Stimulated activated naive B cell treated with anti-CD40 and anti-IgM and Interleukin-4, amounts not matched to agents 10 μg/mL and 1 μg/mL and 100 μg/mL, for 72 hours (primary cell): ENCODE measurements at places on chromosomes 4 and X.

- no peak for DNase-seq
Observed at GRCh38 chr4:27720010-27720766, 859.5 kb downstream of the STIM2 start.

DNA sequence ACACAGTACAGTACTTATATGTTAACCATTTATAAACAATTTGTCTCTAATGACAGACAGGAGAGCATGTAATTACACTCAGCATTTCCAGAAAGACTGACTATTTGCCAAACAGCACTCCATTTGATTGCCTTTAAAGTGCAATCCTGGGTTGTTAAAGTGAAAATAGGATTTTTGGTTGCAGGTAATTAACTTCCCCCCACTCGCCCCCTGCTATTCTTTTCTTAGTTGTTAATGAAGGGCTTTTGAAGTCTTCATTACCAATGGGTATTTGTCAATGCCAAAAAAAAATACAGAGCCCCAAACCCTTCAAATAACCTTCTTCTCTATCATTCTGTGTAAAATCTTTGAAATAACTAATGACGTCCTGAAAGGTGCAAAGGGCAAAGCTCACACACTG, 825.6 kb downstream of the STPG2 start:
- no peak for DNase-seq

- no peak for DNase-seq
Observed at GRCh38 chr4:53586121-53586816, 5.0 kb downstream of the LNX1 start.

- no peak for DNase-seq
Observed at GRCh38 chr4:56427179-56427578, 8.2 kb downstream of the PPAT start.

GRCh38 chr4:6087669-6088341, 69.6 kb upstream of the C4orf50 start:
- no peak for DNase-seq

DNA sequence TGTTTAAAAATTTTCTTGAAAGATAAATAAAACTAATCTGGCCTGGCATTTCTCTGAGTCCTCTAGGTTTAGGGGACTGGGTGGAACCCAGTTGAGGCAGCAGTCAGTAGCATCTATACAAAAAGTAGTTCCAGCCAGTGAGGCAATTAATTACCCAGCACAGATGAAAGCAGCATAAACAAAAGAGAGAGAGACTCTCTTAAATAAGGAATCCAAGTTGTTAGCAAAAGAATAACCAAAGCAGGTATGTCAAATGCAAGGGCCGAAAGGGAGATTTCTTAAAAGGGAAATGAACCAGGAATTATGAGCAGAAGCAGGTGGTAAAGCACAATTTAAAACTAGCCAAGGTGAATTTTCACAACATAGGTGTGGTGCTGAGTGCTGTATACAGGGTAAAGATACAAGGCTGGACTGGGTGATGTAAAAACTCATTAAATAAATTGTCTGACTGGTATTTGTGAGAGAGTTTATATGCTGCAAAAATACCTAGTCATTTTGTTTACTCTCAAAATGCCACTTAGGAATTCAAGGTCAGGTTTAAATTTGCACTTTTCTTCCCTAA, 94.6 kb upstream of the GALNT7 start:
- DNase-seq: no peak

GRCh38 chrX:108126661-108127060, 35.1 kb downstream of the ATG4A start:
- DNase-seq: no peak

GRCh38 chr4:9916346-9916745, 105.0 kb downstream of the SLC2A9 start:
- DNase-seq: no peak

- DNase-seq: no peak
Observed at GRCh38 chrX:103439161-103439560, 62.8 kb downstream of the BEX3 start.

DNA sequence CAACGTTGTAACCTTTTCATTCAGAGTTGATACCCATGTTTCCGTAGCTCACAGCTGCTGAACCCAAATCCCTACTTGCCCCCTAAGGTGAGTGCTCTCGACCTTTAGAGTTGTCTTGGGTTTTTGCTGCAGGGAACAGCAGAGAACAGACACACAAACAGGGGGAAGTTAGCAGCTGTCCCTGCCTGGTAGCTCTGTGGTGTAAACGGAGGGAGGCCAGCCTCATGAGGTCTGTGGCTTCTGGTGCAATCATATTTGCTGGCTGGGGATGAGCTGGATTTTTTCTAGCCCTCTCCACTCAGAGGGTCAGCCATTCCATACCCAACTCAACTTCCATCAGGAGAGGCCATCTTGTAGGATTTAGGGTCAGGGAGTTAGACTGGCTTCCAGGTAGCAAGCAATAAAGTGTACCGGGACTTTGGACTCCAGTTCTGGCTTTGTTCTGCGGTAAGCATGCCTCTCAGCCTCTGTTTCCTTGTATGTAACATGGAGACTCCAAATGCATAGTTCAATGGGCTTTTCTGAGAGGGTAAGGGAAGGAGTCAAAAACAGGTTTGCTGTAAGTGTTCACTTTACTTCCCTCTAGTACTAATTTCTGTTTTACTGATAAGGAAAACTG, 218.9 kb downstream of the MID1IP1 start:
- no peak for DNase-seq

DNA sequence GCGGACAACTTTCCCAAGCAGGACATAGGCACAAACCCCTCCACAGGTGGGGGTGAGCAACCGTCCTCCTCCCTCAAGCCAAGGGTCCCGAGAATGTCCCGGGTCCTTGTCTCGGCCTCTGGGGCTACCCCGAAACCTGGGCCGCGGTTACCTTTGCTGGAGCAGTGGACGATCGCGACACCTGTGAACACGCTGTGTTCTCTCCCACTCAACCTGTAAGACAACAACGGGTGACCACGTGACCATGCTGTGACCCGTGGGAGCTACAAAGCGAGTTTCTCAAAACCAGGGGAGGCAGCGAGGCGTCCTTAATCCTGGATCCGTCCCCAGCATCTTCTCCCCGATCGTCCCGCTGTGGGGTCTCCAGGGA, 17.9 kb downstream of the ASMTL start:
- no peak for DNase-seq

- DNase-seq: no peak
Observed at GRCh38 chr4:151322570-151322969, 2.8 kb downstream of the SH3D19 start.

DNA sequence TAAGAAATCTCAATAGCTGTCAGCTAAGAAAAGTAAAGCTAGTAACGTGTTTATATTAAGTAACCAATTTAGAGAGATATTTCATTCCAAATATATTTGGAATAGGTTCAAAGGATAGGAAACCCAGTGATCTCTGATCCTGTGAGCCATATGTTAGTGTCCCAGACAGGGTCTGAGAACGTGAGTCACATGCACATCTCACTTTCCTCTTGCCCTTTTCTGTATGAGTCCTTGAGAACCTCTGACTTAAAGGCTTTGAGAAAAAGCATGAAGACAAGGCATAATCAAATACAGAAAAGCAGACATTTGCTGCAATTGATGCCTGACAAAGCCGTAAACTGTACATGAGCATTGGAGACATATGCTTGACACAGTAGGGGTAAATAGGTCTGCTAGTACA, 655.1 kb upstream of the ADGRL3 start:
- DNase-seq: no peak

DNA sequence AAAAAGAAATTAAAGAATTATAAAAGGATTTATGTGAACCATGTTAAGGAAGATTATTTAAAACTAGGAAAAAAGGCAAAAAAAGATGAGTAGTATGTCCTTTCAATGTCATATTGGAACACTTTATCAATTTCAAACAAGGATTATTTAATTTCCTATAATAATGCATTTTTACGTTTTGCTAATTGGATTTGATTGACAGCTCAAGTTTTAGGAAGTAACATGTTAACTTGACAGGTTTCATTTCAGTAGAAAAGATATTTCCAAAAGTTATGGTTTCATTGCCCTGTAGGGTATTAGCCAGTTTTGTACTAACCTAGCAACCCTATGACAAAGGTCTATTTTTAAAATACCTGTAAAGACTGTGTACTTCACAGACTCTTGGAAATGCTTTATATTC, 379.6 kb upstream of the ZFP42 start:
- no peak for DNase-seq

GRCh38 chrX:24493740-24494581, 28.9 kb downstream of the PDK3 start:
- DNase-seq: no peak
